NCI-H1930 (cell line): ENCODE measurements at places on chromosomes 2 and 18.

DNA sequence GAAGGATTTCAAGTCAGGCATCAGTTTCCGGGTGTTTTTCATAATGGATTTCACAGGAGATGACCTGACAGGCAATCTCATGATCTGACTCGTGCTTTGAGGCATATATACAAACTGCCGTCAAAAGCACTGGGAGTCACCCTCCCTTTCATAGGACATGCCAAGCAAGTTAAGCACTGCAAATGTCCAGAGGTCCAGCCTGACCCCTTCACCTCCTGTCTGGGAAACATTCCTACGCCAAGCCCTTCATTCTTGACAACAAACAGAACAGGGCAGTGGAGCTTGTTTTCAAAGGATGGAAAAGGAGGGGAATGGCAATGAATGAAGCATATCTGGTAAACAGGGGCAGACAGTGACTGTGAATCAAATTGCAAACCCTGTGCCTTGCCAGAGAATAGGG lies 963.6 kb downstream of the BCL11A start:
- no peak for DNase-seq

GRCh38 chr18:61860302-61860701 lies 32.5 kb downstream of the RNF152 start:
- no peak for DNase-seq

DNA sequence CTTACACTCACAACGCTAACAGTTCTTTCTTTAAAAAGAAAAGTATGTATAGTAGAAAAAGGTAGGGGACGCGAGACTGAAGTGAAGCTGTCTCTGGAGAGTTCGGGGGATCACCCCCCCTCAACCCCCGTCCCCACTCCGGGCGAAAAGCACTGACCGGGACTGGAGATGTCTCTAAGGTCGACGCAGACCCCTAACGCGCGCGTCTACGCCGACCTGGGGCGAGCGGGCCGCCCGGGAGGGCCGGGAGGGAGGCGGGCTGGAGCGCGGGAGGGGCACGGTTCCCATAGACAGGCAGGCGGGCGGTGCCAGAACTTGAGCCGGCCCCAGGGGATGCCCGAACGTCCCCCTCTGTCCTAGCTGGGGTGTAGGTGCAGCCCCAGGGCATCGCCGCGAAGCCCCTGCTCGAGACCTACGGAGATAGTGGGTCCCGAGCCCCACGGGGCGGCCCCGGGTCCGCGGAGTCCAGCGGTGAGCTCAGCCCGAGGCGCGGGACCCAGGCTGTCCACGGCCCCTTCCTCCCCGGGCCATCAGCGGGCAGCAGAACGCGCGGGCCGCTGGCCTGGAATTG lies 82.2 kb downstream of the CHRNA1 start:
- no peak for DNase-seq

- DNase-seq, result no peak
These were observed 306.1 kb upstream of the KLHL29 start for GRCh38 chr2:23078784-23079434.

DNA sequence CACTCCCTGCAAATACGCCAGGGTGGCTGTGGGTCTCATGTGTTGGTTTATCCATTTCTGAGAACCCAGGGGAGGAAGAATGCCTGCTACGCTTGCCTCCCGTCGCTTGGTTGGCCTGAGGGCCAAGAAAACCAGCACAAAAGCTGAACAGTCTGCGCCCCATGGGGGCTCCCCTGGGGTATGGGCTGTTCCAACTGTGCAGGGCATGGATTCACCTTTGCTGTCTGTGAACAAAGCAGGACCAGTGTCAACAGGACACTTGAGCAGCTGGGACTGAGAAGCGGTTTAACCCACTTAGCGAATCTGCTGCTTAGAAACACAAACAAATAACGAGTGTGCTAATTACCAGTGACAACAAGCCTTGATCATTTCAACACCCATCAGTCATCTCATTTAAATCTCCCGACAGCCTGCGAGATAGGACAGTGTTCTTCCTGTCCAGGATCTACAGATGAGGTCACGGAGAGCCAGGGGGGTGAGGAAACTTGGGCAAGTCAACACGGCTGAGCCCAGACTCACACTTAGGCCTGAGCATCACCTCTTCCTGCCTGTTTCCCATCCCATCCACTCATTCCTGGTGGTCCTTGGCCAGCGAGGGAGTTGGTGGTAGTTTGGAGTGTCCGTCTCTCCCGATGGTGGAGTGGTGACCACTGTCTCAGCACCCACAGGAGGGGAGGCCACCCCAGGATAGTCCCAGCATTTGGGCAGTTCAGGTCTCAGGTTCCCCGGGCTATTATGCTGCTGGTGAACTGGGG lies 111.6 kb upstream of the HAAO start:
- DNase-seq, result no peak

- DNase-seq, result peak; percentile 16
These were observed 103.4 kb downstream of the TNS1 start for GRCh38 chr2:217899231-217900009.

- no peak for DNase-seq
These were observed 152.4 kb upstream of the NCK2 start for GRCh38 chr2:105592288-105592687.

DNA sequence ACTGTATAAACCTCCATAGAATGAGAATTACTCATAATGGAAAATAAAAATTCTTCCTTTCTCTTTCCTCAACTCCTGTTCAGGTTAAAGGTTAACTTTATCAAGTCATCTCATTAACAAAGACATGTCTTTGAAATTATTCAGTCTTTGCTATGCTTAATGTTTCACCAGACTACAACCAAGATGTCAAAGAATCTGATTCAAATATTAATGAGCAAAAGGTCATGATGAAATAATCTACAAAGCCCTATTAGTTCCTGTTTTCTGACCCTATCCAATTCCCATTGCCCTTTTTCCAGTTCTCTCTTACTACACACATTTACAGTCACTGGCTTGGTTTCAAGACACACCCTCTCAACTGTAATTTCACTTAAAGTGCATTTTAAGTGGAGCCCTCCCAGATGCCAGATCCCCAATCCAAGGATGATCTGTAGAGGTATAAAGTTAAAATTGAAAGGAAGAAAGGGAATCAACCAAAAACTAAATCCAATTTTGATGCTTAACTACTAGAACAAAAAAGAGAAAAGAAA lies 246.9 kb upstream of the CYP26B1 start:
- no peak for DNase-seq

DNA sequence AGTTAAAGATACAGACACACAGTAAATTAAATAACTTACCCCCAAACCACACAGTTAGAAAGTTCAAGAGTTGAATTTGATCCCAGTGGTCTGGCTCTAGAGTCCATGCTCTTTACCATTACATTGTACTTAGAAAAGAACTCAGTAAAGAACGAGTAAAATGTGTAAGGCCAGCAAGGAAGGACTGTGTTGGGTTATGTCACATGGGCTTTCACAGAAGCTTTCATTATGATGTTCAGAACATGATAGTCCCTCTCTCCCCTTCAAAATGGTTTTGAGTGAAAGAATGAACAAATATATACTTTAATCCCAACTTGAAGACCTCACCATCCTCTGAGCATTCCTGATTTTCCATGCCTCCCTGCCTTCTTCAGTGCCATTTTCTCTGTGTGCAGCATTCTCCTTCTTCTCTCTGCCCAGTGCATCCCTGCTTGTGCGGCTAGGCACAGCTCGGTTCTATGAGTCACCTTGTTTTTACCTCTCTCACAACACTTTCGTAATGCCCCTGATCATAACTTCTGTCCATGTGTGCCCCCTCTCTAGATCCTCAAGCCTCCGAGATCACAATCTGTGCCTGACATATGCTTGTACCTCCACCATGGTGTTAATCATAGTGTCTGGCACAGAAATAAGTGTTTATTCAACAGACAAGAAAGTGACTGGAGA lies 22.0 kb downstream of the RASGRP3 start:
- no peak for DNase-seq

GRCh38 chr2:74079522-74080341 lies 68.0 kb downstream of the BOLA3 start:
- DNase-seq, result no peak

DNA sequence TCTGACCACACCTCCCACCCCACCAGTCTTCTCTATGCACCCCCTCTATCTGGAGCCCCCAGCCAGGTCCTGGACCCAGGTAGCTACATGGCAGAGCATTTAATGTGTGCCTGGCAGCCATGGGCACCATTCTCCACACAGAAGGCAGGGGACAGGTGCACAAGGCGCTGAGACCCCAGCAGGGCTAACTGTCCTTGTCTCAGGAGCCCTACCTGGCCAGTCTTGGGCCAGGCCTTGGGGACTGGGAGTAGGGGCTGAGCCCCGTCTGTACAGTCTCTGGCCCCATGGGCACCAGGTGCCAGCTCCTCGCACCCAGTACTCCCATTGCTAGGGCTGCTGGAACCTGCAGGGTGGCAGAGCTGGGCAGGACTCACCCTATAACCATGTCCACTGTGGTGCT lies 2.9 kb downstream of the GNLY start:
- no peak for DNase-seq

GRCh38 chr2:204849892-204850291 lies 304.6 kb downstream of the PARD3B start:
- no peak for DNase-seq
